ENCODE measurements at places on chromosomes 5 and 9.

DNA sequence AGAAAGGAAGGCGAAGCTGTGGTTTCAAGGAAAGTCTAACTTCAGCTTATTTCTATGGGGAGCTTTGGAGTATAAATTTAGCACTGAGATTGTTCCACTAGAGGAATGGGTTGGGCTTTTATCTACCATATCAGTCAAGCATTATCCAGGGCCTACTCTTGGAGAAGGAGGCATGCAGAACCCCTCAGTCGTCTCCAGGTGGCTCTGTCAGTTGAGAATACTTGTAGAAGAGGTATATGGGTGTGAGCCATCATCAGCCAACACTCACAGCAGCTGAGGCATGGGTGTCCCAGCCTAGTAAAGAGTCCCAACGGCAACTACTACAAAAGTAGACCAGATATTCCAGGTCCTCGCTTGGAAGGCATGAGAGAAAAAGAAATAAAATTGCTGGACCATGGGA lies 548.5 kb upstream of the GRAMD2B start:
- DNase-seq = no peak

DNA sequence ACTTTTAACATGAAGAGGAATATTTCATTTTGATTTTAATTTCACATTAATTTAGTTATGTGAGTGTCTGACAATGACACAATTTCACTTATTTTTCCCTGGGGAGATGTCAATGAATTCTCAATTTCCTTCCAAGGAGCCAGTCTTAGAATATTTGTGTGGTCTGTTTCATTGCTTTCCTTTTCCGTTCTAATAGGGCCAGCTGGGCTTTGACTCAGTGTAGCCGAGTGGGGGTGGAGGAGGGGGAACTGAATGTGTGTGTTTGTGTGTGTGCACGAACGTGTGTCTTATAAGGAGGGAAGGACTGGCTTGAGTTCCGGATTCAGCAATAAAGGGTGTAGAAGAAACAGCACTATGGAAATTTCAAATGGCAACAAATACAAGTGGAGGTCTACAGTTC lies 100.0 kb downstream of the BASP1 start:
- DNase-seq = no peak

DNA sequence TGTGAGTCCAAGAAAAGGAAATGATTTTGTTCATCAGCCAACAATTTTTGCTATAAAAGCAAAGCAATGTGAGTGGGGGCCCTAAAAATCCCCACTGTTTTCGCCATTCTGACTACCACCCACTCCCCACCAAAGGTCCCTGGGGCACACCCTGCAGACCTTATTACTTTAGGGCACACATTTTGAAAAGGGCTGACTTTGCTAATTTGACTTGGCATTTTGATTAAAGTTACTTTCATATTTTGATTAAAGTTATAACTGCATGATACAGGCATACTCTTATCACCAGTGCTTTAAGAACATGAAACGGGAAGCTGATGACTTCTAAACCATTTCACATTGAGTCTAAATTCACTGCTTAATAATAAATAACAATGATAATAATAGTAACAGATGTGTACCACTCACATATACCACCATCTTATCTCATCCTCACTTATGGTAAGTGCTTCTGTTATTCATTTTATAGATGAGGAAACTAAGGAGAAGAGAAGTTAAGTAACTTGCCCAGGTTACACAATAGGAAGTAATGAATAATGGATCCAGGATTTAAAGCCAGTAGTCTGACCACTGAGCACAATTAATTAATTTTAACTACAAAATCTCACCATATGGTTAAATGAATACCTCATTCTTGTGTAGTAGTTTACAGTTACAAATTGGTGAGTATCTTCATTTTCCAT lies 25.4 kb upstream of the NR3C1 start:
- no peak for DNase-seq

DNA sequence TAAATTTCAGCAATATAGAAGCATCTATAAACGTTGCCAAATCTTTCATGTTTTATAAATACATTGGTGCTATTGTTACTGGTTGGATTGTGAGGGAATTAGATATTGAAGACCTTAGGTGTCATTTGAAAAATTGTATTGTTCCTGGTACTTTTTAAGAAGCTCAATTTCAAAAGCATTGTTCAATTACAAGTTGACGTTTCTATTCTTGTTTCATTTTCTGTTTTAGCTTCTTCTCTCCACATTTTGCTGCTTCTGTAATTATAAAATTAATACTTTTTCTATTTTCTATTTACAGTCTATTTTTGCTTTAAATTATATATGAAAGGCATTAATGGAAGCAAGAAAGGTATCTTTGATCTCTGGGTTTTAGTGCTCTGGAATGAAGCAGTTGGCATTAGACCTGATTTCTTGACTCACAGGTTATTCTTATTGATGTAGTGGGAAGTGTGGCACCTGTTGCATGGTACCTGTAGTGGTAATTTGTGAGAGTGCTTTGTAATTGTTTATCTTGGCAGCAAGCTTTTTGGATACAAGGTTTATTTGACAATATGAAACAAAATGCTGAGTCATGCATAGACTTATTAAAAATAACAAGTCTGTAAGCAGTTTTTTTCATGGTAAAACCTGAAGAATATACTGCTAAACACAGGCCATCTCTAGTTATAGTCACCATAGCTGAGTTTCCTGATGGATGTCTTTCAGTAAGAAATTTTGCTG lies 13.2 kb downstream of the MACIR start:
- no peak for DNase-seq

DNA sequence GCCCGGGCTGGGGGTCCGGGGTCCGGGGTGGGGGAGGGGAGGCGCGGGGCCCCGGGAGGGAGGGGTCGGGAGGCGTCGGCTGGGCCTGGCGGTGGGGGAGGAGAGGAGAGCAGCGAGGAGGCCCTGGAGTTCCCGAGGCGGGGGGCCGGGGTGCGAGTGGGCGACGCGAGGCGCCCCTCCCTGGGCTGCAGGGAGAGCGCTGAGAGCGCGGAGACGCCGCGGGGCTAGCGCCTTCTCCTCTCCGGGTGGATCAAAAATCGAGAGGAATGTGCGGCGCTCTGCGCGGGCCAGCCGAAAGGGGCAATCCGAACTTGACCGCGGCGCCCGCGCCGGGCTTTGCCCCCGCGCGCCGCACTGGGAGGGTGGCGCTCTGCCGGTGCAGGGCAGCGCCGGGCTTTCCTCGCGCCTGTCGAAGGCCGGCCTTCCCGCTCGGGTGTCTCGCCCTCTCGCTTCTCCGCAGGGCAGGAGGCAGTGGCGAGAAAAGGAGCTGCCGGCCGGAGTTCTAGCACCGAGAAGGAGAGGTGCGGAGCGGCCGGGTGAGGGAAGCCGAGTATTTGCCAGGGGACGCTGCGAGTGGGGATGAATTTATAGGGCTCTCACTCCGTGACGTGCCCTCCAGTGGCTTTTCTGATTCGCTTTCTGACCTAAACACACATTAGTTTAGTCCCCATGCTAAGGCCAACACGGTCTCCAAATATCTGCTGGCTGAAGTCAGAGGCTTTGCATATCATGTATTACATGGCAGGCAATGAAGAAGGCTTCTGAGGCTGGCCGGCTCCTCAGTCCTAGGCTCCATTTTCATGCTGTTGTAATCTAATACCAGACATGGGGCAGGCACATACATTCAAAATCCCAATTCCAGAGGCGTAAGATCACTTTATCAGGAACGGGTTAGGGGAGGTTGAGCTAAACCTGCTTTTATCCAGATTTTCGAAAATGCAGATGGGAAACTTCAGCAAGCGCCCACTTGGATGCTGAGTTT lies 503 bp upstream of the GDNF start:
- no peak for DNase-seq

GRCh38 chr5:31554552-31554951 lies 22.5 kb downstream of the C5orf22 start:
- DNase-seq = no peak

All from T-helper 17 cell (primary cell).